ENCODE measurements at places on chromosomes 2 and 18. TPM values are rescaled to one million over a fixed set of nuclear protein-coding genes. Genes with fewer than 3 reads are reported as not detected.

- no peaks in the 10 kb centered on the region for H3K4me1 ChIP-seq
- H3K36me3 ChIP-seq = no peaks in the 10 kb centered on the region
- H3K4me3 ChIP-seq = no peak overlapping the region
- no peaks in the 10 kb centered on the region for H3K27me3 ChIP-seq
- no peak overlapping the region for H3K27ac ChIP-seq
These were observed 45.9 kb downstream of the MBOAT2 start for GRCh38 chr2:8957628-8958027.

Gene RBM44
- total RNA-seq = 0.27 TPM

GRCh38 chr18:48124857-48125626, 194.6 kb upstream of the SMAD2 start:
- H3K4me3 ChIP-seq = no peak overlapping the region
- no peak overlapping the region for H3K27ac ChIP-seq
- H3K27me3 ChIP-seq = no peaks in the 10 kb centered on the region
- H3K36me3 ChIP-seq = no peaks in the 10 kb centered on the region
- H3K4me1 ChIP-seq = no peaks in the 10 kb centered on the region

DNA sequence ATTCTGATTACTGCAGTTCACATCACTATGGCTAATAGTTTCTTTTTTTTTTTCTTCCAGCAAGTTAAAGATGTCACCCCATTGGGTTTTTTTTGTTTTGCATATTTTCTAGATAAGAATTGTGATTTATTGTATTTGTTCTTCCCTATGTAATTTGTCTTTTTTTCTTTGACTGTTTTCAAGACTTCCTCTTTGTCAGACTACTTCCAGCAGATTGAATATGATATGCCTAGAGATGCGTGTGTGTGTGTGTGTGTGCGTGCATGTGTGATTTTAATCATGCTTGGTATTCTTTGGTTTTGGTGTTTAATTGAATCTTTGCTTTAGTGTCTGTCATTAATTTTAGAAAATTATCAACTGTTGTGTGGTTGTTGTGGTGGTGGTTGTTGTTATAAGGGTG, 166.7 kb upstream of the SLC39A10 start:
- no peak overlapping the region for H3K27ac ChIP-seq
- H3K4me1 ChIP-seq = no peaks in the 10 kb centered on the region
- no peaks in the 10 kb centered on the region for H3K36me3 ChIP-seq
- H3K27me3 ChIP-seq = no peaks in the 10 kb centered on the region

Gene TRIB2
- 37.5 TPM for total RNA-seq

DNA sequence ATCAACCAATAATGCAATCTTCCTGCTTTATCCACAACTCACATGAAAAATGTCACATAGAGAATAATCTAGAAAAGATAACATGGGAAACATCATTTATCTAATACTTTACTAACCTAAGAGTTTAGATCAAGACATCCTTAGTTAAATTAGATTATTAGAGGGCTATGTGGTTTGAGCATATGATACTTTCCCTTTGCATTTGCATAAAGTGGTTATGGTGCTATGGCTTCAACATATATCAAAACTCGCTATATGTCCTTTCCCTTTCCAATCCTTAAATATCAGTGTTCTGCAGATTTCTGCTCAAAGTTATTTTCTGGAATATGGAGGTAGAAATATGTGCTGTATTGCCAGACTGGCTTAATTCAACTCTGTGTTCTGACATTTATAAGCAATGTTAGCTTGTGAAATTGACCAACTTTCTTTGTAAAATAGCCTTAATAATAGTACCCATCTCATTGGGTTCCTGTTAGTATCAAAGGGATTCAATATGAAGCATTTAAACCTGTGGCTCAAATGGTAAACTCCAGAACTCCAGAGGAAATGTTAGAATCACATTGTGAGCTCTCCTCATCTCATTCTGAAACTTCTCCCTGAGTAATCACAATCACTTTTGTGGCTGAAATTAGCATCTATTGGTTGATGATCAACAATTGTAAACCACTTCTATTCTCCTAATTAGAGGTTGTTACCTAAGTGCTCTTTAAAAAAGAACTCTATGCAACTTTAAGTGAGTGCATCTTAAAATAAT, 1089.9 kb upstream of the SLC39A10 start:
- no peak overlapping the region for H3K27ac ChIP-seq
- H3K36me3 ChIP-seq = no peaks in the 10 kb centered on the region
- no peaks in the 10 kb centered on the region for H3K27me3 ChIP-seq
- DNase-seq = no peak
- no peak overlapping the region for H3K4me3 ChIP-seq
